ENCODE measurements at places on chromosomes 16 and 17. TPM values are rescaled to one million over a fixed set of nuclear protein-coding genes. Genes with fewer than 3 reads are reported as not detected.
A peak's percentile ranks its signal among the peaks of the same experiment; 100 is the strongest.

The PIK3R5 gene
- 44.0 TPM for total RNA-seq

The STH gene
- not detected for total RNA-seq

The PITPNM3 gene
- 12.3 TPM for total RNA-seq

The SKAP1 gene
- 6.4 TPM for total RNA-seq

The ABCA10 gene
- total RNA-seq: 9.8 TPM

The CD300H gene
- 0.92 TPM for total RNA-seq

GRCh38 chr16:86585821-86586611, 7.7 kb downstream of the FOXL1 start:
- no peak for DNase-seq

DNA sequence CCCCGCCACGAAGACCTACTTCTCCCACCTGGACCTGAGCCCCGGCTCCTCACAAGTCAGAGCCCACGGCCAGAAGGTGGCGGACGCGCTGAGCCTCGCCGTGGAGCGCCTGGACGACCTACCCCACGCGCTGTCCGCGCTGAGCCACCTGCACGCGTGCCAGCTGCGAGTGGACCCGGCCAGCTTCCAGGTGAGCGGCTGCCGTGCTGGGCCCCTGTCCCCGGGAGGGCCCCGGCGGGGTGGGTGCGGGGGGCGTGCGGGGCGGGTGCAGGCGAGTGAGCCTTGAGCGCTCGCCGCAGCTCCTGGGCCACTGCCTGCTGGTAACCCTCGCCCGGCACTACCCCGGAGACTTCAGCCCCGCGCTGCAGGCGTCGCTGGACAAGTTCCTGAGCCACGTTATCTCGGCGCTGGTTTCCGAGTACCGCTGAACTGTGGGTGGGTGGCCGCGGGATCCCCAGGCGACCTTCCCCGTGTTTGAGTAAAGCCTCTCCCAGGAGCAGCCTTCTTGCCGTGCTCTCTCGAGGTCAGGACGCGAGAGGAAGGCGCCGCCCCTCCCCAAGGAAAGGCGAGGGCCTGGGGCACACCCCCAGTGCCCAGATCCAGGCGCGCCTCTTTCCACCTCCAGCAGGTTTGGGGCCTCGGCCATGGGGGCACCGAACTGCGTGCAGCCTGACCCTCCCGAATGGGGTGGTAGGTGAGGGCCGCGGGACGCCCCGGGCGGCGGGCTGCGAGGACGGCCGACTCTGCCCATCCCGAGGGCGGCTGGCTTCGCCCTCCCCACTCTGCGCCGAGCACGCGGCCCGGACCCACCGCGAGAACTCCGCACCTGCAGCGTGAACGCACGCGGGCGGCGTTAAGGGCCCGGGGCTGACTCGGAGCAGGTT, 664 bp downstream of the HBQ1 start:
- peak; percentile 88 for DNase-seq

DNA sequence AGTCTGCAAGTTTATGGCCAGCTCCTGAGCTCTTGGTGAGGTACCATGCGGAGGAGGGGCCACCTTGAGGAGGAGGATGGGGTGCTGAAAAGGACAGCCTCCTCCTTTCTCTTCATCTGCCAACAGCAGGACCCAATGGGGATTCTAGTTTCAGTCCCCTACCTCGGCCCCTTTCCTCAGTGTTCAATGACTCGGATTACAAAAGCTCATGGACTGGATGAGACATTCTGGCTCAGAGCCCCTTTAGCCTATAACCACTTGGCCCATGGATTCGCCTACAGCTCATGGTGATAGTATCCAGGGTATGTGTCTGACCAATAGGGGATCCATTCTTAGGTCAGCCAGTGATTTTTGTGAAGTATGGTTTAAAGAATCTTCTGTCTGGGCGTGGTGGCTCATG, 8.5 kb upstream of the PIK3R6 start:
- no peak for DNase-seq

DNA sequence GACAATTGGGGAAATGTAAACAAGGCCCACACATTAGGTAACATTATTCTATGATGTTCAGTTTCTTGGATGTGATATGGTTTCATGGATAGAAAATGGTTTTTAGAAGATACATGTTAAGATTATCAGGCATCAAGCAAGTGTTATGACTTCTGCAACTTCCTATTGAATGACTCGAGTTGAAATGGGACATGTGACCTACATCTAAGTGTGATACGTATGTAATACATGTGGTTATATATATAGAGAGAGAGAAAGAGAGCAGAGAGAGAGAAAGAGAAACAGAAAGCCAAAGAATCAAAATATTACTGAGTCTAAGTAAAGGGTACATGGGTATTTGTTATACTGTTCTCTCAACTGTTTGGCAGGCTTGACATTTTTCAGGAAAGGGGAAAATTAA, 1.7 kb downstream of the TMEM170A start:
- no peak for DNase-seq

DNA sequence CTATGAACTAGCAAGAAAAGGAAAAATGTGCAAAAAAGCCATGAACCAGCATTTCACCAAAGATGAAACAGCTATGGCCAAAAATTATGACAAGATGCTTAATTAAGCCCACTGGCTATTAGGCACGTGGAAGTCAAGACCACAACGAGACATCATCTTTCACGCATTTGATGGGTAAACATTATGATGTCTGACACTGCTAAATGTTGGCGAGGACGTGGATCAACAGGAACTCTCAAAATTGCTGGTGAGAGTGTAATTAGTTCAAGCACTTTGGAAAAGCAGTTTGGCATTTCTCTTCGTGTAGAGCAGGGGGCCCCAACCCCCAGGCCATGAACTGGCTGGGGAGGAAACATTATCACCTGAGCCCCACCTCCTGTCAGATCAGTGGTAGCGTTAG, 39.6 kb upstream of the ADGRG1 start:
- no peak for DNase-seq

DNA sequence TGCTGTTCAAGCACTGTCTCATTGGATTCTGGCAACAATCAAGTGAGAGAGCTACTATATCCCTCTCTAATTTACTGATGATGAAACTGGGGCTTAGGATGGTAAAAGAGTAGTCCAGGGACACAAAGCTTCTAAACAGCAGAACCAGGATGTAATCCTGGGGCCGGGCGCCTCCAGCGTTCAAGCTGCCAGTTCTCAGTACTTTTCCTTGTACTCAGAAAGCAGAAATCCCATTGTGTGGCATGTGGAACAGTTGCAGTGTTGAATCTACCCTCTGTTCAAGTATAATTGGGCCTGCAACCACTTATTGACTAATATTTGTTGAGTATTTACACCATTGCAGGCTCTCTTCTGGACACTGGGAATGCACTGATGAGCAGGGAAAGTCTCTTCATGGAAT, 14.5 kb upstream of the CDH13 start:
- no peak for DNase-seq

DNA sequence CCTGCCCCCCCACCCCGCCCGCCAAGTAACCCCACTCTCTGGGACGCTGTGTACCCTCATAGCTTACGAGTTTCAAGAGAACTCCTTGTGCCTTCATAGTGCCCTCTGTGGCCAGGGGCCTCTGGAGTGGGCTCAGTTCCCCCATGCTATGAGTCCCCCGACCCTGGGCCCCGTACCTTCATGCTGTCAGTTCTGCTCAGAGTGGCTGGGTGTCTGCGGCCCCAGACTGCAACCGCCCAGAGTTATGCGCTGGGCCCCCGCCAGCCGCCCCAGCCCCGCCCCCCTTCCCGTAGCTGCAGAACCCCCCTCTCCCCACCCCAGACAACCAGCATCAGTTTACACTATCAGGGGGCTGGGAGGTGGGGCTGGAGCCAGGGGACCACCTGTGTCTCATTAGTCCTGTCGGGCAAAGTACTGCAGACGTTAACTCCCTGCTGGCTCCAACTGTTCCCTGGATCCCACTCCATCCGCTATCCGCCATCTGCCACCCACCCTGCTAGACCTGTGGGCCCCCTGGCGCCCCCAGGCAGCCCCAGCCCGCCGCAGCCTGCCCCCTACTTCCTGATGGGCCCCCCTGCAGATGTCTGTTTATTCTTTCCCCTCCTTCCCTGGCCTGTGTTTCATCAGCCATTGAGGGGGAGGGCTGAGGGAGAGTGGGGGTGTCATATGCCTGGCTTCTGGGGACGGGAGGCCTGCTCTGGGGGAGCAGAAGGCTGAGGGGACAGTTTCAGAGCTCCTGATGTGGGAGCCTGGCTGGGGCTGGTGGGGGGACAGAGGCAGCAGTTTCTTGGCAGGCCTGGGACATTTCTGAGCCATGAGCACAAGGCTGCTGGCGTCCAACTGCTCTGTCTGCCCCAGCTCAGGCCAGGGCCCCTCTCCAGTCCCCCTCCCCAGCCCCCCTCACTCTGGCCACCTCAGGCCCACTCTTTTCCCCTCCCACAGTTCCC, at the start of gene MFAP4:
Gene MFAP4, minus strand, starts transcription at position 217 of the 947 bp plus-strand sequence. Its CDS starts 35 bp downstream, at position 182.
- no peak for DNase-seq

DNA sequence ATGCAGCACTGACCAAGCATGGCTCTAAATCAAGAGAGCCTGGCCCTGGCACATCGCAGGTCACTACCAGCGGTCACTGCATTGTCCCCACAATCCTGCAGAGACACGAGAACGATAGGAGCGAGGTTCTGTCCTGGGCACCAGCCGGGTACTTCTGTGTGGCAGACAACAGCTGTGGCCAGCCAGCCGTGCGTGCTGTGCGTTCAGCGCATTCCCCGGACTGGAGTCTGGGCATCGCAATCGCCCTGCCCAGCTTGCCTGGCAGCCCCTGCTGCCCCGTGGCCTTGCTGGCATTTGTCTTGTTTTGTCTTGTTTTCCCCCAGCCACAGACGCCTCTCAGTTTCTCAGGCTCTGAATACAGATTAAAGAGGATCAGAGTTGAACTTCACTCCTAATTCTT, 33.9 kb downstream of the COTL1 start:
- DNase-seq: no peak
